Right cardiac atrium (tissue), 5 donors: ENCODE measurements at places on chromosomes 7 and 10. TPM values are rescaled to one million over a fixed set of nuclear protein-coding genes. Genes with fewer than 3 reads are reported as not detected.

DNA sequence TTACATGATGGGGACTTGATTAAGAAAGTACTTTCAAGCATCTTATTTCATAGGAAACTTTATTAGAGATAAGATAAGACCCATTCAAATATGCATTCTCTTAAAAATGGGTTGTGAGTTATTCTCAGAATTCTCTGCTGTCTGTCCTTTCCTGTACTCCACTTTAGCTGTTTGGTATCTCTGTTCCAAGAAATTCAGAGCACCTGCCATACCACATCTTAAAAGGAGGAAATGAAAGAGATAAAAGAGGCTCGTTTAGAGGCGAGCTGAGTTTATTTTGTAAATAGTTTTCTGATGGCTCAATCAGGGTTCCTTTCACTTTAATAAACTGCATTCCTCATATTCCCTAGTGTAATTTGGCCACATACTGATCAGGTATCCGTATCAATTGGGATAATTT is 87.2 kb downstream of the MDFIC start:
- DNase-seq = no peak

GRCh38 chr10:128161031-128161430 is 34.8 kb upstream of the MKI67 start:
- DNase-seq = no peak

DNA sequence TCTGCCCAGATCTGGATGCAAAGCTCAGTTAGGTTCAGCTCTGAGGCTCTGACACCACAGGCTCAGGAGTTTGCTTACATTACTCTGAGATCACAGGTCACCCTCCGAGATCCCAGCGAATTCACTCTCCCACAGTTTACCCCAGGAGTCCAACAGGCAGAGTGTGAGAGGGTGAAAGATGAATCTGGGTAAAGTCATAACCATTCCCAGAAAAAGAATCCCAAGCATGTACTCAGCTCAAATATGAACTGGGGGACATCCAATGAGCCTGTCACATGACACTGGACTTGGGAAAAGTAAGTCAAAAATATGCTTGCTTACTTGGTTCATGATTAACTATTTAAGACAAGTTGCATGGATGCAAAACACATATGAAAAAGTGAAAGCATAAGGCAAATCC is 110.3 kb upstream of the ARID5B start:
- DNase-seq = no peak

CACUL1 gene
- total RNA-seq = 26.0 TPM

DNA sequence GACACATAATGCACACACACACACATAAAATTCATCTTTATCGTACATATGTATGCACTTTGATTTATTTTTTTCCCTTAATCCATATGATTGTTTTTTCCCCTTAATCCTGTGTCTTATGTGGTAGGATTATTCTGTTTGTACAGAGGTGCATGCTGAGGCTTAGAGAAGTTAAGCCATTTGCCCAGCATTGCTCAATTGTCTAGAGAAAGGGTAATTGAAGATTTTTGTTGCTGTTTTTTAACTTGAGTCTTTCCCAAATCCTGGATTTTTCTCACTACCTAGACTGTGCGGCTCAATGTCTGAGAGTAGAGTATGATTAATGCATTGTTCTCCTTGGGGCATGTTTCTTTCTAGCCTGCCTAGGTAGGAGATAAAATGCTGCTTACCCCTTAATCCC is 35.0 kb downstream of the WBP1L start:
- DNase-seq = no peak

DNA sequence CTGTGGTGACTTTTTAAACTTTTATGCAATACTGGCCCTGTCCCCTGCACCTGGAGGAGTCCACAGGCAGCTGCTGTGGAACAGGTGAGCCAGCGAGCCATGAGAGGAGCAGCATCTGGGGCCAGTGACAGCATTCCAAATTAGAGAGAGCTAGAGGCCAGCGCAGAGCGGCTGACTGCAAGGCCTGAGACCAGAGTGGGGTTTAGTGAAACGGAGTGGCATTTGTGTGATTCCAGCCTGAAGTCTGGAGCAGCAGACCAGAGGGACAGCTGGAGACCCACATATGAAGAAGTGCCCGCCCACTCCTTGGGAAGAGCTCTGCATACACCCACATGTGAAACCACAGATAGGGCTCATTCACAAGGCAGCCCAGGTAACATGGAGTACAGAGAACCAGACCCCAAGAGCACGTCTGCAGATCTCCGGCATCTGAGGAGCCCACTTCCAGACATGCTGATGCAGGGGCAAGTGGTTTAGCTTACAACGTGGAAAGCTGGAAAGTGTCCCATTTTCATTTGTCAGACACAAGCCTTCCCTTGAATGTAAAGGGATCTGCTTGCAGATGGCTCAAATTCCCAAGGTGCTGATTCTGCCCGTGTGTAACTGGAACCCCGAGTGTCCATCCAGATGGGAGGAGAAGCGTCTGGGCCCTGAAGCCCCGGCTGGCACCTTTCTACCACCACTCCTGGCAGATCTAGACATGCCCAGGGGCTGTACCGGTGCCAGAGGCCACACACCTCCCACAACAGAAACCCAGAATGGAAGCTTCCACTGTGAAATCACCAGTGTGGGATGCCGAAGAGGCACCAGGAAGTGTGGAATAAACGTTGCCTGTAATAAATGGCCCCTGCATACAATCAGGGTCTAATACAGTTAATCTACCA is 256.0 kb upstream of the TCERG1L start:
- DNase-seq = no peak

HOXA2 gene
- total RNA-seq = 0.12 TPM

- DNase-seq = no peak
Measured at GRCh38 chr7:130273081-130273932, 6.6 kb downstream of the CPA2 start.

LEP gene
- total RNA-seq = not detected

- no peak for DNase-seq
Measured at GRCh38 chr7:79789584-79790345, 336.3 kb upstream of the MAGI2 start.

GIMAP4 gene
- 20.2 TPM for total RNA-seq

ANK3 gene
- total RNA-seq = 171 TPM

DNA sequence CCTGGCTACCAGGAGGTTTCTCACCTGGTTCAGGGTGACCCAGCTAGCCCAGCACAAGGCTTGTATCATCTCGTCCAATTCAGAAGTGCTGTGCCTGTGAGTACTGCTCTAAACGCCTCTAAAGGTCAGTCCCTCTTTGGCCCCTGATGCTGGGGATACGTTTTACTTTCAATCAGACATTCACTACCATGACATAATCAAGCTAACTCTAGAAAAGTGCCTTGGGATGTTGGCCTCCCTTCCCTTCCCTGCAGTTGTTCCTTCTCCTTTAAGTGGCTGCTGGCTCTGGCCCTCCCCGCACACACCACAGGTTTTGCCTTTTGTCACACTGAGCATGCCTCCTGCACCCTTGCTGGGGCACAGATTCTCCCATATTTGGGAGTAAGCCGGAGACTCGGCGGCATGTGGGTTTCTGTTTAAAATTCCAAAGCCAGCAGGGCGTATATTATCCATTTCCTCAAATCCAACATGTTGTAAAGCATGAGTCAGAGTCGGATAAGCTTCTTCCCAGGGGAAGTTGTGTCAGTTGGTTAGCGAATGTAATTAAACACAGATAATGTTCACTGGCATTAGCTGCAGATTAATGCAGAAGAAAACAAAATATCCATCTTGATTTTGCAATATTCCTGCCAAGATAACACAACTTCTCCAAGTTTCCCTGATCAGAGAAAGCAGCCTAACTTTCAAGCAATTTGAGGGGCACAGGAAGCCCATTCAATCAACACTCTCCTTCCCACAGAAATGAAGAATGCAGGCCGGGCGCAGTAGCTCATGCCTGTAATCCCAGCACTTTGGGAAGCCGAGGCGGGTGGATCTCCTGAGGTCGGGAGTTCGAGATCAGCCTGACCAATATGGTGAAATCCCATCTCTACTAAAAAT is 31.8 kb upstream of the VCL start:
- DNase-seq = peak; percentile 90

DNA sequence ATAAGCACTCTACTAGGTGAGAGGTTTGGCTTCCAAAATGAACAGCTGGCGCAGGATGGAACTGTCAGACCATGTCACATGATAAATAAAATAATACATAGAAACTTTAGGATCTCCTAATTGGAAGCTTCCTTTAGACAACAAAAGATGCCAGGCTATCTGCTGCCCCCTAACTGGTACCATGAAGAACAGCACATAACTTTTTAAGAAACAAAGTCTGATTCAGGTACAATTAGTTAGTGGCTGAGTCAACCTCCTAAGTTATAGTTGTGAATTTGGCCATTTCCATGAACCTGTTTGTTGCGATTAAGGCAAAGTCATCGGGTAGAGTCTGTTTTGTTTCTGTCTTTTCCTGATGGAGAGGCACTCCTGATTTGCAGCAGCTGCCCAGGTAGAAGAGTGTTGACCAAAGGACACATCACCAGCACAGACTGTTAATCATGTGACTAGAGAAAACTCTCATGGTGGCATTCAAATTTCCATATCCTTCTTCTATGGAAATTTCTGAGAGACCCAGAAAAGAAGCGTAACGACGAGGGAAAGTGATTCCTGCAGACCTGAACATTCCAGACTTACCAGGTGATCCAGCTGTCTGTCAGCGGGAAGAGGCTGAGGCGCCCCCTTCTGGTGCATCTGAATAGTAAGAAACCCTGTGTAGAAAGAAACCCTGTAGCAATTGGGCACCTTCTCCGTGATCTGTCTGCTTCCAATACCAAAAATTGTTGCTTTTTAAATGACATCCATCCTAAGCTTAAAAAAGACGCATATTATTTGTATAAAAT is 8.6 kb upstream of the INHBA start:
- DNase-seq = no peak

GRCh38 chr10:95987685-95988426 is 55.5 kb upstream of the CCNJ start:
- DNase-seq = no peak

GRCh38 chr7:37759526-37759925 is 76.0 kb downstream of the GPR141 start:
- peak; percentile 35 for DNase-seq

DNA sequence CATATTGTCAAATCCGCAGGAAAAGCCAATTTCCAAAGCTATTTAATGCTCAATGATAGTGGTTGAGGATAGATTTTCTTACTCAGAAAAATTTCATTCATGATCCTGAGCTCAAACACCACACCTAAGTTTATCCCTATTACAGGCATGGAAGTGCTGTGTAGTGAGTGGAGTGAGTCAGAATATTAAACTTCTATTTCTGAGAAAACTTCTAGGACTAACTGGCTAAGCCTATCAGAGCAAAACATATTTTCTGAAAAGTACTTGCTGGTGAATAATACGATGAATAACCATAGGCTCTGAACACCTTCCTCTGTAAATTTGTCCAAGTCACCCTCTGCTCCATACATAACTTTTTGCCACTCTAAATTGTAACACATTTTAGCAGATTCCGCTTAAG is 221.5 kb downstream of the SUGCT start:
- no peak for DNase-seq

HOXA3 gene
- 0.28 TPM for total RNA-seq

FMC1 gene
- total RNA-seq = 51.3 TPM

ANKRD26 gene
- total RNA-seq = 13.6 TPM

DNA sequence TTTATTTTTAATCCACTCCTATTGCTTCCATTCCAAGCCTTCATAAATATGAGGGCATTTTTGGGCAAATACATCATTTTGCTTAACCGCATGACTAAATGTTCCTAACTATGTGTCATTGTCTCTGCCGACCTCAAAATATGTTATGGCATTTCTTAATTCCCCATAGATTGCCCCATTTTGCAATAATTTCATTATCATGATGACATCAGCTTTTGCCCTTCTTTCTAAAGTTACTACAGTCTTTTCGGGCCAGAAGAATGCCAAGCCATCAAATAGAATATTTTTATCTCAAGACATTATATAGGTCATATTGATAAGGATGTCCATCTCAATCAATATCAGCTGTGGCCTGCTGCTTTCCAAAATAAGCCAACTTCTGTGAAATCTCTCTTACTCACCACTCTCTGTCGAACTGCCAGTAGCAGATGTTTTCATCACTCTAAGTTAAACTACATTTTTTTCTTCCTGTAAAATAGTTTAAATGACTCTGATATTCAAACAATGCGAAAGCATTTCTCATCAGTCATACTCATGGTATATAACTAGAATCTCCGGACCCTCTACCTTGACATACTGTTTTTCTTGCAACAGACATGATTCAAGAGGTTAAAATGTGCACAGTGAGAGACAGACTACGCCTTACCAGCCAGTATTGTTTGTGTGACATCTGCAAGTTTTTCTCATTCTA is 1254.6 kb upstream of the CELF2 start:
- DNase-seq = no peak

SYT15B gene
- total RNA-seq = 1.0 TPM
